ENCODE measurements at places on chromosomes 2 and 18.

DNA sequence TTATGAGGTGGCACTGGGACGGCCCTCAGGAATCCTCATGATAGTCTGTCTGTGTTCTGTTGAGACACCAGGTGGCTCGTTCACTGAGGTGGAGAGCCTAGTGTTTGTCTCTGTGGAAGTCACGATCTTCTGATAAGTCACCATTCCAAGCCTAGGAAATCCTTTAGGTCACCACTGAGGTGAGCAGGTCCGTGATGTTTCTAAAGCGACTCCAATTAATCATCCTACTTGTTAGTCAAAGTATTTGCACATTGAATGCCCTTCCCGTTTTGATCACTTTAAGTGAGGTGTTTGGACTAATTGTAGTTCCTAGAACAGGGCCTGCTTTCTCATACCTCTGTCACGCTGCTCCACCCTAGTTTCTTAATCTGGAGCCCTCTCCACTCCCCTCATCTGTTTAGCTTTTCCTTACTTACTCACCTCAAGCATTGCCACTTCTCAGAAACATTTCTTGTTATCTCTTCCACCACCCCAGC lies 28.0 kb upstream of the DSG3 start:
- DNase-seq, result no peak

DNA sequence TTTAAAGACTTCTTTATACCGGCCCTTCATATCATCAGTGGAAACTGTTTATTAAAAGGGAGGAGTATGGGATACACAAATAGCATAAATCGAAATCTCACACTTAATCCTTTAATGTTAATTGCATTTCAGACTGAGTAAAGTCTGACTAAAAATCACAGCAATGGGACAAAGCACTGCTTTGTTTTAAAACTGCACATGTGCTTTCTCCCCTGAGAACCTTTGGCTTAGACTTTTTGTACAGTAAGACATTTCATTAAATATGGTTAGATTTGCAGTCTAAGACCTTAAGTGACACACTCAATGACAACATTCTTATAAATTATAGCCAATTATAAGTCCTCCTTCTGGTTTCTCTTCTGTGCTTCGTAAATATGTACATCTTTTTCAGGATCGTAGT lies 12.5 kb downstream of the METTL21A start:
- no peak for DNase-seq

DNA sequence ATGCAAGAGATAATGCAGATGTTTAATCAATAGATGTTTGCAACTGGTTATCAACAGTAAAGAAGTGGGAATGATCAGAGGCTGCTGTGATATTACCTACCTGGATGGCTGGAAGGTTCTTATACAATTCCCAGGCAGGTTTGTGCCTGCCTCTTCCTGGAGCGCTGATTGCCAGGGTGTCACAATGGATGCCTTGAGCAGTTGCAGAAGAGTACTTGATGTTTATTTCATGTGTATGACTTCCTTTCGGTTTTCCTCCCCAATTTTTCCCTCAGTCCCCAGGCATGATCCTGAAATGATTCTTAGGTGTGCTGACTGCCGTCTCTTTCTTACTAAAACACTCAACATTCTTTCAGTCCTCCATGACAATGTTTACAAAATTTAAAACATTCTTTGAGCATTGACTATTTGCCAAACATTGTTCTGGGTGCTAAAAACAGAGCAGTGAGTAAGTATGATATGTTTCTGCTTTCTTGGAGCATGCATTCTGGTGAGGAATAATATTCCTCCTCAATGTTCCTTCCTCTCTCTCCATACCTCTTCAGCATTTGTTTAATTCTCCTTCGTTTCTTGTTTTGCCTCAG lies 416.6 kb upstream of the TRIB2 start:
- peak; percentile 49 for DNase-seq

DNA sequence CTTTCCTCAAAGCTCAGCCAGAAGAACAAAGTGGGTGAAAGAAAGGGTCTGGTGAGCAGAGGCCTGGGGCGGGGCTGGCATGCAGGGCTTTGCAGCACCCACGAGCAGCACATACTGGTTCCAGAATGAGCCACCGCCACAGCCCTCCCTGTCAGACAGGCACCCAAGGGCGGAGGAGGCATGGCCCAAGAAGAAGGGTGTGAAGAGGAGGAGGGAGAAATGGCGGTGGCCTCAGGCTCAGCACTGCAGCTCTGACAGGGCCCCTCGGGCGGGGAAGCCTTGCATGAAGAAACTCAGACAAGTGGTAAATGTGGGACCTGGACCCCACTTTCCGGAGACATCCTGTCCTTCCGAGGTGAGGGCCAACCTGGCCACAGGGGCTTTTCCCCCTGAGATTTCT lies 15.7 kb downstream of the FAM228A start:
- no peak for DNase-seq

GRCh38 chr18:73895701-73896100 lies 251.9 kb downstream of the FBXO15 start:
- DNase-seq, result no peak

All from foreskin fibroblast (primary cell).